ENCODE measurements at places on chromosomes 3 and 15. TPM values are rescaled to one million over a fixed set of nuclear protein-coding genes. Genes with fewer than 3 reads are reported as not detected.

The NR1I2 gene
- under 0.01 TPM for total RNA-seq

The SAXO2 gene
- 0.66 TPM for total RNA-seq

The NEK10 gene
- total RNA-seq, result 23.0 TPM

The ARL13B gene
- total RNA-seq, result 11.6 TPM

- no peak overlapping the region for H3K4me3 ChIP-seq
- no peak overlapping the region for H3K27ac ChIP-seq
- H3K27me3 ChIP-seq, result no peaks in the 10 kb centered on the region
- no peaks in the 10 kb centered on the region for H3K36me3 ChIP-seq
Measured at GRCh38 chr3:54917174-54917573, 10.7 kb downstream of the LRTM1 start.

DNA sequence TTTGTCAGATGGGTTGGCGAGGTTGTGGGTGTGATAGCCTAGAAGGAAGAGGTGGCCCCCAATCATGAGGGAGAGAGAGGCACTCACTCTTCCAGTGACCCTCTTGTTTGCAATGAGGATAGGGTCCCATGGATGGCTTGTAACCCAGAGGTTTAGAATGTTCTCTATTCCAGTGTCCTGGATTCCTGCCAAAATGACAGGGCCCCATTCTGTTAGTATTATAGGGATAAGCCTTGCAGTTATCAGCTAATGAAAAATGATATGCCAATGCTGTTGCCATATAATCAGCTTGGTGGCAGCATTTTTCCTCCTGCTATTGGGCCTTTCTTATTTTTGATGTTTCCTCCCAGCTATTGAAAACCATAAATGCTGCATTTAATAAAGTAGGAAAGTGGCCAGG lies 23.3 kb upstream of the SENP7 start:
- DNase-seq, result no peak
- H3K4me1 ChIP-seq, result no peaks in the 10 kb centered on the region
- no peak overlapping the region for H3K4me3 ChIP-seq
- peaks cover 6% of the 10 kb centered on the region for H3K27me3 ChIP-seq
- no peaks in the 10 kb centered on the region for H3K36me3 ChIP-seq

DNA sequence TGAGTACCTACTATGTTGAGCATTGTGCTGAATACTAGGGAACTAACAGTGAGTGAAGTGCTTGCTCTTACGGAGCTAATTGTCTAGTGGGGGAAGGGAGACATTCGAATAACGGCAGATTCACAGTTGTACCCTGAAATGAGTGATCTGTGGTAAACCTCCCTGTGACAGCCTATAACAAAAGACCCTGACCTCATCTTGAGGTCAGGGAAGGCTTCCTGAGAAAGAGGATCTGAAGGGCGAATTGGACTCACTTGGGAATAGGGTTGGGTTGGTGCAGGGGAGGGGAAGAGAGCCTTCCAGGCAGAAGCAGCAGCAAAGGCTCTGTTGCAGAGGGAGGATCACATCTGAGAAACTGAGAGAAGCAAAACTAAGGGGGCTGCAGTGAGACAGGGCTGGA lies 13.2 kb downstream of the HPS3 start:
- H3K27ac ChIP-seq, result no peak overlapping the region
- peaks cover 6% of the 10 kb centered on the region for H3K36me3 ChIP-seq
- no peak for DNase-seq
- no peaks in the 10 kb centered on the region for H3K27me3 ChIP-seq

- no peak overlapping the region for H3K4me3 ChIP-seq
- no peak for DNase-seq
- no peaks in the 10 kb centered on the region for H3K27me3 ChIP-seq
- H3K4me1 ChIP-seq, result no peaks in the 10 kb centered on the region
- no peaks in the 10 kb centered on the region for H3K36me3 ChIP-seq
- H3K27ac ChIP-seq, result no peak overlapping the region
Measured at GRCh38 chr3:14767245-14768051, 51.3 kb upstream of the FGD5 start.

DNA sequence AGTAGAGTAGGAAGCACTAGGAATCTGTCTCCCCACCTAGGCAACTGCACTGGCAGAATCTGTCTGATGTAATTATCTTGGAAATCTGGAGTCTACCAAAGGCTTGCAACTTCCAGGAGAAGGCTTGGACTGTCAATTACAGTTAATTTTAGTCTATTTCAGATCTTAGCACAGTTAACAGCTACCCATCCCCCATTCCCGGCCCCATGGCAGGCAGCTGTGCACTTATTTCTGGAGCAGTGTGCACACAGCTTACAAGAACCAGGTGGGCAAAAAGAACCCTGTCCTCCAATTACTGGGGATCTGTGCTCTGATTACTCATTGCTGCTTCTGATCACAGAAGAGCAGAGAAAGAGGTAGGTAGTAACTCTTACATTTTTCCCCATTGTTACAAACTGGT lies 12.3 kb upstream of the CDAN1 start:
- no peak overlapping the region for H3K4me3 ChIP-seq
- H3K36me3 ChIP-seq, result no peaks in the 10 kb centered on the region
- no peak overlapping the region for H3K27ac ChIP-seq
- H3K27me3 ChIP-seq, result no peaks in the 10 kb centered on the region
- DNase-seq, result no peak
- no peaks in the 10 kb centered on the region for H3K4me1 ChIP-seq

- no peaks in the 10 kb centered on the region for H3K36me3 ChIP-seq
- H3K27ac ChIP-seq, result peak overlapping the region; percentile 59
- no peaks in the 10 kb centered on the region for H3K27me3 ChIP-seq
- no peak overlapping the region for H3K4me3 ChIP-seq
- H3K4me1 ChIP-seq, result peaks cover 32% of the 10 kb centered on the region
Measured at GRCh38 chr3:114411811-114412803, 118.3 kb downstream of the TIGIT start.

GRCh38 chr15:39669661-39670060 lies 88.8 kb downstream of the THBS1 start:
- H3K4me3 ChIP-seq, result no peak overlapping the region
- DNase-seq, result no peak
- H3K27ac ChIP-seq, result no peak overlapping the region
- no peaks in the 10 kb centered on the region for H3K4me1 ChIP-seq
- no peaks in the 10 kb centered on the region for H3K27me3 ChIP-seq

DNA sequence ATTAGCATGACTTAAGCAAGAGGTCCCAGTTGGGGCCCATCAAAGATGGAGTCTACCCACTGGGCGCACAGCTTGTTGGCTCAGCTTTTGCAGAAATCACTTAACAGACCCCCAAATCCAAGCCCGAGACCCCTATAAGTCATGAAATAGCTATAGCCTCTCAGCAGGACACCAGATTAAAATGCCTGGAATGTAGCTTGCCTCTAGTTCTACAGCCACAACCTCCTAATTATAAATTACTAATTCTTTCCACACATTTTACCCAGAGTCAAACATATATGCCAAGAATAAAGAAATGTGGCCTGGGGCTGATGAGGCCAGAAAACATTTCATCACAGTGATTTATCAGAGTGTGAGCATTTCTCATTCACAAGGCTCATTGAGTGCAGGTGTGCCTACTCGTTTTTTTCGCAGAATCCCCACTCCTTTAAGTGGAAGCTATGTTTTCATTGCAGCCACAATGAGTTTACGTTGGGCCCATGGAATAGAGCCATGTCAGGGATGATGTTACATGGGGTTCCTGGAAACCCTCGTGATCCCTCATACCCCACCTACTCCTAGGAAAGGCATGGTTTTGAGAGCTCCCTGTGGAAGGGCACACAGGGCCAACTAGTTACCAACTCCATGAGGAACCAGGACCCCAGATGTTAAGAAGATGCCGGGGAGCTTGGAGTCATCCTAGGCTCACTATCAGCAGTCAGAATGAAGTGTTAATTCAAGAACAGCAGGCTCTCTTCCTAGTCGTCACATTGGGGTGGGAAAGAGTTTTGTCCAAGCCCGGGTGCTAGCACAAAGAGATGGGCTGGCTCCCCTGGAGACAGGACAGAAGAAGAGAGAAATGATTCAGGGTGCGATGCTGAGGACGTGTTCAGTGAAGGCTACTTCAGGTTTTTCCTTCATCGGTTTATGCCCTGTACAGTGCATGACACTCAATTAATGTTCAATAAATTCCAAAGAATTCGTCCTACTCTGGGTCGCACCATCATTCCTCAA lies 90.2 kb upstream of the ABHD17C start:
- H3K36me3 ChIP-seq, result no peaks in the 10 kb centered on the region
- DNase-seq, result peak; percentile 32
- H3K4me3 ChIP-seq, result no peak overlapping the region
- H3K4me1 ChIP-seq, result no peaks in the 10 kb centered on the region
- H3K27me3 ChIP-seq, result no peaks in the 10 kb centered on the region
